ENCODE measurements at places on chromosomes 12 and 14. TPM values are rescaled to one million over a fixed set of nuclear protein-coding genes. Genes with fewer than 3 reads are reported as not detected.
A peak's percentile ranks its signal among the peaks of the same experiment; 100 is the strongest.

Gene P2RX2
- not detected for polyA plus RNA-seq

Gene SLC6A13
- polyA plus RNA-seq = not detected

Gene GPR84
- polyA plus RNA-seq = not detected

Gene TMEM233
- polyA plus RNA-seq = not detected

Gene NINJ2
- polyA plus RNA-seq = 4.9 TPM

GRCh38 chr14:104284107-104284592 lies 145.8 kb downstream of the KIF26A start:
- no peaks in the 10 kb centered on the region for H3K27me3 ChIP-seq
- no peak overlapping the region for H3K27ac ChIP-seq
- DNase-seq = no peak

DNA sequence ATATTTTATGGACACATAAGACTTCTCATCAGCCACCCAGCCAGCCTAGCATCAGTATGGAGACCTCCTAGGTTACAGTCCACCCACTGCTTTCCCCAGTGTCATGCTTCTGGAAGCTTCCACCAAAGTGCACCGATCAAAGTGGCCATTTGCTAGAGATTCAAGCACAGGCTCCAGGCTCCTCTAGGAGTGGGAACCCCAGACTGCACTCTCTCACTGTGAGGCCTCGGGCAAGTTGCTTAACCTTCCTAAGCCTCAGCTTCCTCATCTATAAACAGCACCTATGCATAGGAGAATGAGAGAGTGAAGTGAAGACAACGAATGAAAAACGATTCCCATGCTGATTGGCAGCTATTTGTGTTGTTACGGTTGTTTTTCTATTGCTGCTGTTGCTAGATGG lies 94.4 kb downstream of the DICER1 start:
- DNase-seq = no peak
- H3K4me3 ChIP-seq = no peak overlapping the region
- H3K36me3 ChIP-seq = no peaks in the 10 kb centered on the region
- no peaks in the 10 kb centered on the region for H3K27me3 ChIP-seq

DNA sequence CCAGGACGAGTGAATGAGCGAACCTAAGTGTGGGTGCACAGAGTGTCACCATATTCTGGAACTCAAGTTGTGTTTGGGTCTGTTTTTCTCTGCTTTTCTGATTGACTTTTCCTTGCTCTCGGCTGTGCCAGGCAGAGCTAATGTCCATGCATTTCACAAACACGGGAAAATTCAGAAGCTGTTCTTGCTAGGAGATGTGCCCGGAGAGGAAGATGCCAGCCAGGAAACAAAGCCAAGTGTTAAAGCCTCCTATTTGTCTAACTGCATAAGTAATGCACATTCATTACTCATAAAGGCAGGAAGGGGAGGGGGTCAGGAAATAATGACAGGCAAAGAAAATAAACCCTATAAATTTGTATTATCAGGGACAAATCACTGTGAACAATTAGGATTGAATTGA lies 250.4 kb upstream of the SFSWAP start:
- H3K36me3 ChIP-seq = no peaks in the 10 kb centered on the region
- no peaks in the 10 kb centered on the region for H3K4me1 ChIP-seq
- H3K27ac ChIP-seq = no peak overlapping the region
- no peaks in the 10 kb centered on the region for H3K27me3 ChIP-seq

- no peaks in the 10 kb centered on the region for H3K27me3 ChIP-seq
- H3K27ac ChIP-seq = peak overlapping the region; percentile 95
- H3K4me3 ChIP-seq = peak overlapping the region; percentile 85
- peaks cover 23% of the 10 kb centered on the region for H3K4me1 ChIP-seq
Observed at GRCh38 chr12:52052468-52053186, 1.4 kb downstream of the NR4A1 start.

DNA sequence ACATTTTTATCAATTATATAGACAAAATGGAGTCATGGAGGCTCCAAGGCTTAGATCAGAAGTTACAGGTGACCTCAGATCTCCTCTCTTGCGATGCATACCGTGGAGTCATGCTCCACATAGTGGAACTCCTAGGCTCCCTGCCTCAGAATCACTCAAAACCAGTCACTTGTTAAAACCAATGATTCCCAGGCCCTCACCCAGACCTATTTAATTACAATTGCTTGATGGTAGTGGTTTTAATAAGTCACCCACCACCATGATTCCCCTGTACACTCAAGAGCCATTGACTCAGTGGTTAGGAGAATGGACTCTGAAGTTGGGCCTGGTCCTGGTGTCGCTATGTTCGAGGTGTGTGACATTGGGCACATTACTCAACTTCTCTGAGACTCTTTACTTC lies 26.9 kb downstream of the IFNG-AS1 start:
- no peak overlapping the region for H3K4me3 ChIP-seq
- DNase-seq = no peak
- peaks cover 18% of the 10 kb centered on the region for H3K4me1 ChIP-seq
- no peaks in the 10 kb centered on the region for H3K36me3 ChIP-seq
- H3K27me3 ChIP-seq = no peaks in the 10 kb centered on the region
- H3K27ac ChIP-seq = no peak overlapping the region

DNA sequence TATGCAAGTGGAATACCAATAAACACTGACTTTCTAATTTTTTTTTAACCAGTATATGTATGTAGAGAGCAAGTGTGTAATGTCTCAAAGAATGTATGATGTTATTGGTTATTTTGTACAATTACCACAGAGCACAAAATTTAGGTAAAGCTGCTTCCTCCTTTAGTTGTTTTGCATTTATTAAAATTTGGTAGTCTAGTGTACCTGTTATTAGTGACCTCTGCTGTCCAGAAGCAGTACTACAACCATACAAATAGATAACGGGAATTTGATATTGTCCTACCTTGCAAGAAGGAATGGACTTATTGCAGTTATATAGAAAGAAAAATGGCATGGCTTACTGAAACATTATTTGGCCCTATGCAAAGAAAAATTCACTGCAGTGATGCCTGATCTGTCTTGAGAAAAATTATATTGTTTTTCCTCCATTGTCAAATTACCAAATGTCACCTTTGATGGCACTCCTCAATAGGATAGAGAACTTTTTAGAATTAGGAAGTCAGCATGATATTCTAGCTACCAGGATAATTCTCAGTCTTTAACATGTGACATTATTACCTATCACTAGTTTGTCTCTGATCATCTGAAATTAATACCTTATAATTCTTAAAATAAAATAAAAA lies 153.9 kb upstream of the RMST start:
- no peaks in the 10 kb centered on the region for H3K4me1 ChIP-seq
- H3K27ac ChIP-seq = no peak overlapping the region
- H3K4me3 ChIP-seq = no peak overlapping the region
- 0 out of 2 replicates have a peak, but pooled peaks cover 4% of the 10 kb centered on the region for H3K27me3 ChIP-seq

DNA sequence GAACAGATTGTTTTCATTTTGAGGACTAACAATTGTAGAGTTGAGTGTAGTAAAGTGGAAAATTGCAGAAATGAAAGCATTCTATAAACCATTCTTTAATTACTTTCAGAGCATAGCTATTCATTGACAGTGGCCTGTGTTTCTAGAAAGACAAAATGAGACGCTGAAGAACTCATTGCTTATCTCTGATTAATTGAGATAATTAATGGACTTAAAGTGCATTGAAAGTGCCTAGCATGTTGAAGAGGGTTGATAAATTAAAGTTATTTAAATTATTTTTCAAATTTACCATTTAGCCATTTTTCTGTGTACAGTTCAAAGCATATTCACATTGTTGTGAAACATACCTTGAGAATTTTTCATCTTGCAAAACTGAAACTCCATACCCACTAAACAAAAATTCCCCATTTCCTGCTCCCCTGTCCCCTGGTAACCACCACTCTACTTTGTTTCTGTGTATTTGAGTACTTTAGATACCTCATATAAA lies 57.4 kb downstream of the DAAM1 start:
- H3K27me3 ChIP-seq = no peaks in the 10 kb centered on the region
- no peak overlapping the region for H3K27ac ChIP-seq

Data from GM23248 (cell line).